SK-N-DZ (cell line): ENCODE measurements at places on chromosomes 2 and 18.

- DNase-seq, result no peak
Observed at GRCh38 chr2:176774766-176775451, 437.7 kb upstream of the HNRNPA3 start.

DNA sequence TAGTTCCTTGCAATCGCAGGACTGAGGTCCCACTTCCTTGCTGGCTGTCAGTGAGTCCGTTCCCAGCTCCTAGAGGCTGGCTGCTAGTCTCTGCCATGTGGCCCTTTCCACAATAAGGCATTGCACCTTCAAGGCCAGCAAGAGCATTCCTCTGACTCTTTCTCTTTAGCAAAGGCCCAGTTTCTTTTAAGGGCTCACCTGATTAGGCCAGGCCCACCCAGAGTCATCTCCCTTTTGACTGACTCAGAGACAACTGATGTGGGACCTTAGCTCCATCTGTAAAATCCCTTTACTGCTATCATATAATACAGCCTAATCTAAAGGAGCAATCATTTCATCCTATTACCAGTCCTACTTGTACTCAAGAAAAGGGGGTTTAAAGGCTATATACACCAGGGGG, 278.2 kb downstream of the SLC4A3 start:
- no peak for DNase-seq

DNA sequence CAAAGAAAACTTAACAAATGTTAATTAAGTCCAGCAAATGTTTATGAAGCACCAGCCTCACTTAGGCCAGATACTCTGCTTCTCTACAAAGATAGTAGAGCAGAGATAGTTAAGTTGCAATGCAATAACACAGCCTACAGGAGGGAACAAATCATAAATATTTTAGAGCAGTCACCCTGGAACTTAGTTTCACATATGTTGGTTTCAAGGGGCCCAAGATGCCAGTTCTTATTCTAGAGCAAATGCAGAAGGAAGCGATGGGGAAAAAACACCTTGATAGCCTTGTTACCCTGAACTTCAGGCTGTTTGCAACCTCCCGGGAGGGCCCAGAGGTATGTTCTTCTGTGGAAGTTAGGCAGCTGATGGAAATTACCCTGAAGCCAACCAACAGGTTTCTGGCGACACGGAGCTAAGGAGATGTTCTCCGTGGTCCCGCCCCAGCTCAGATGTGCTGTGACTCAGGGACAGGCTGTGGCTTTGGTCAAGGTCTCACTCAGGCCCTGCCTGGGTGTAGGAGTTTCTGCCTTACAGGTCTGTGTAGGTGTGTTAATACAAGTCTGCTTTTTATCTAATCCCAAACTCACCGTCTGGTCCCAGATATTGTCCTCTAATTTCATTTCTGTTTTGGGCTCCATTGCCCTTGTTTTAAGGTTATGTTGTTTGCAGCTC, 3.8 kb downstream of the CTIF start:
- DNase-seq, result no peak

DNA sequence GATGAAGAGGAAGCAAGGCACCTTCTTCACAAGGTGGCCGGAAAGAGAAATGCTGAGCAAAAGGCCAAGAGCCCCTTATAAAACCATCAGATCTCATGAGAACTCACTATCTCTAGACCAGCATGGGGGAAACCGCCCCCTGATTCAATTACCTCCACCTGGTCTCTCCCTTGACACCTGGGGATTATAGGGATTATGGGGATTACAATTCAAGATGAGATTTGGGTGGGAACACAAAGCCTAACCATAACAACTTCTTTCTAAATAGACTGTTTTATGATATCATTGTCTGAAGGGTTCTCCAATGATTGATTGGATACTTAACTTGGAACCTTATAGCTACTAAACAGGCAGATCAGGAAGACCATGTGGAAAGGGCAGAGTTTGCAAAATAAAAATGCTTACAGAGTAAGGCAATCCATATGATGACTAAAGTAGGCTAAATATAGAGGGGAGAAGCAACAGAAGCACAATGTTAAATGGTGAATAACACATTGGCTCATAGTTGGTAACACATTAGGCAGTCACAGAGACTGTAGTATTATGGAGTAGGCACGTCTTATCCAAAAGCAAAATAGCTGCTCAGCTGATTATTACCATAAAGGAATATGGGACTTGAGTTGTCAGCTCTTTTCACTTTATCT, 179.0 kb downstream of the BARD1 start:
- no peak for DNase-seq

DNA sequence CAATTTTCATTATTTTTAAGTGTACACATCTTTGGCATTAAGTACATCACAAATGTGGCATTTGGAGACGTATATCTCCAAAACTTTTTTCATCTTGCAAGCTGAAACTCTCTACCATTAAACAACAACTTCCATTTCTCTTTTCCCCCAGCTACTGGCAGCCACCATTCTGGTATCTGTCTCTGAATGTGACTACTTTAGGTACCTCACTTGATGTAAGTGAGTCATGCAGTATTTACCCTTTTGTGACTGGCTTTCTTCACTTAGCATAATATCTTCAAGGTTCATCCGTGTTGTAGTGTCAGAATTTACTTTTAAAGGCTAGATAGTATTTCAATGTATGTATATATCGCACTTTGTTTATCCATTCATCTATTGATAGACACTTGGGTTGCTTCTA, 17.0 kb downstream of the BABAM2 start:
- DNase-seq, result no peak

DNA sequence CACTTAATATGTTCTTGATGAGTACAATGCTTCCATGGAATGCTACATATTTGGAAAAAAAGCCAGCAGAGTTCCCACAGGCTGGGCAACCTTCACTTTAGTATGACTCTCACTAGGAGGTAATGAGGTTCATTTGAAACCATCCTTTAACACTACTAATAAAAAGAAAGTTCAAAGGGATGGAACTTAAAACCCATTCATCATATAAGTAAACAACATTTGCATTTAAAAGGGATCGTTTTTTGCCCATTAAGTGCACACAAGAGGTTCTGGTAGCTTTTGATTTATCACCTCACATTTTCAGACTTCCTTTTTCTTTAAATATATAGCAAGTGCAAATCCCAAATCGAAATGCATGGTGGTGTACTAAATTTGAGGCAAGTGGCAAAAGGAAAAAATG, 270.8 kb upstream of the DCC start:
- DNase-seq, result no peak

- DNase-seq, result no peak
Observed at GRCh38 chr2:62996534-62997186, 54.0 kb upstream of the OTX1 start.

GRCh38 chr2:40315683-40316082, 136.2 kb downstream of the SLC8A1 start:
- no peak for DNase-seq

GRCh38 chr18:3061581-3062312, 48.8 kb upstream of the LPIN2 start:
- no peak for DNase-seq

DNA sequence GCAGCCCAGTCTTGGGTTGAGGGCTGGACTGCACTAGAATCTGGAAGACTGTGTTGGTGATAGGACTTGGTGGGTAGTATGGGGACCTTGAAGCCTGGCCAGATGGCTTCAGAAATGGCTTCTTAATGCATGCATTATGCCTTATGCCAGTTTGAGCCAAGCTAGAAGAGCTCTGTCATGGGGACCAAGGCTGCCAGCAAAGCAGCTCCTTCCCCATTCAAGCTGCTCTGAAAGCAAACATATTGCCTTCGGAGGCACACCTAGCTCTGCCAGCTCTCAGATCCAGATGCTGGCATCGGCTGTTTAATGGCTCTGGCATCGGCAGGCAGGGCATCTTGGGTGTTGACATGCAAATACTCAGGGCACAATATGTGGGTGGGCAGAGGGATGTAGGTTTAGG, 59.0 kb upstream of the IGFBP5 start:
- DNase-seq, result no peak
